NCI-H526 treated with DMSO at 0.1 percent for 48 hours (cell line): ENCODE measurements at places on chromosomes 7 and 10.

GRCh38 chr10:120607710-120608703, 151.0 kb downstream of the PLPP4 start:
- no peak for DNase-seq

- DNase-seq: no peak
Observed at GRCh38 chr10:22598478-22598877, 115.9 kb downstream of the PIP4K2A start.

- no peak for DNase-seq
Observed at GRCh38 chr10:42594246-42594650, 44.1 kb downstream of the ZNF33B start.

GRCh38 chr7:108836256-108836655, 266.6 kb downstream of the DNAJB9 start:
- DNase-seq: no peak

GRCh38 chr7:63114371-63114985, 884.2 kb upstream of the ZNF722 start:
- no peak for DNase-seq

GRCh38 chr10:119365773-119366599, 158.6 kb downstream of the GRK5 start:
- no peak for DNase-seq

GRCh38 chr7:55127135-55127551, 108.3 kb downstream of the EGFR start:
- no peak for DNase-seq

- peak; percentile 76 for DNase-seq
Observed at GRCh38 chr7:105268511-105269392, 120.0 kb downstream of the SRPK2 start.

DNA sequence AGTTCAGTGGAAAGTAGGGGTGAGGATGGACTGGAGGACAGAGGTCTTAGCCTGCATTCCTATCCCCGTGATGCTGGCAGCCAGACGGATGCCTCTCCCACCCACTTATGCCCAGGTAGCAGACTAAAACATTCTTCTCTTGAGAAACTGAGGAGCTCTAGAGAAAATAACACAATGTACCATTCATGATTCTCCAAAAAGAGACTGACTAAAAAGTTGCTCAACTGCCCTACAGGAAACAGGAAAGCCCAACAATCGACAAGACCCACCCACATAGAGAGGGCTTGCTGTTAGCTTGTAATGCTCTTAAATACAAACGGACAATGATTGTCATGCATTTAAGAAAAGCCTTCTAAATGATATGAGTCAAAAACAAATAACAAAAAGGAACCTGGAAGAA, 33.2 kb upstream of the PDE1C start:
- DNase-seq: no peak

- DNase-seq: no peak
Observed at GRCh38 chr10:74888962-74889661, 62.7 kb downstream of the KAT6B start.

DNA sequence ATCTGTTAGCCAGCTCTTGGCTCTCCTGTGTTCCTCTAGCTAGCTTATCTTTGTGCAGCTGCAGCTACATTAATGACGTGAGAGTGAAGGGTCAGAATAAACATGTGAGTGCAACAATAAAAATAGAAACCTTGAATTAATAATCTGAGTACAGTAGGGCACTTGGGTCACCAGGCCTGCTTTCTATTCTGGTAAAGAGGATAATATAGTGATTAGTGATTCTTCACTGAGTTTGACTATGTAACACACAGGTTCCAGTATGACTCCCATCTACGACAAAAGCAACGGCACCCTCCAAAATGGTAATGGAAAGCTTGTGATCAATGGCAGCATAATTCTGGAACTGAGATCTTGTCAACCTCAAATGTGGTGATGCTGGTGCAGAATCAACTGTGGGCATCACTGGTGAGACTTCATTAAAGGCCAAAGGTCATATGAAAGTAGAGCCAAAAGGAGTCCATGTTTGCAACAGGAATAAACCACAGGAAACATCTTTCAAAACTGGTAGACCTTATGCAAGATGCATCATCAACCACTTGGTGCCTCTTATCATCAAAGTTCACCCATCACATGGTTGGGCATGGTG, 77.6 kb downstream of the NRBF2 start:
- no peak for DNase-seq

- DNase-seq: no peak
Observed at GRCh38 chr10:68303849-68304412, 27.9 kb upstream of the HNRNPH3 start.

DNA sequence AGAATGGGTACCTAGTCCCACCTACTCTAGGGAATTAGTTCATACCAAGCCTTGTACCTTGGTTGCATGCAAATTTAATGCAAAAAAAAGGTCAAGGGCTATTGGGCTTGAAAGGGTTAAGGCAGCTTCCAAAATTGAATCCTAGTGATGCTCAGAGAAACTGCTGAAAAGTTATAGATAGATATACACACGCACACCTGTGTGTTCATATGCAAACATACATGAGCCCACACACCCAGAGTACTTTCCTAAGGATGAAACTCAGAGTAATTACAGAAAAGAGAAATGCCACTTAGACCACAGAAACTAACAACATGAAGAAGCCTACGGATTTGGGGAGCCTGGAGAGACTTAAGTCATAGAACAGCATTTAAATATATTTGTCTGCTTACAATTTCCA, 1.5 kb downstream of the SLC25A13 start:
- peak; percentile 99 for DNase-seq

DNA sequence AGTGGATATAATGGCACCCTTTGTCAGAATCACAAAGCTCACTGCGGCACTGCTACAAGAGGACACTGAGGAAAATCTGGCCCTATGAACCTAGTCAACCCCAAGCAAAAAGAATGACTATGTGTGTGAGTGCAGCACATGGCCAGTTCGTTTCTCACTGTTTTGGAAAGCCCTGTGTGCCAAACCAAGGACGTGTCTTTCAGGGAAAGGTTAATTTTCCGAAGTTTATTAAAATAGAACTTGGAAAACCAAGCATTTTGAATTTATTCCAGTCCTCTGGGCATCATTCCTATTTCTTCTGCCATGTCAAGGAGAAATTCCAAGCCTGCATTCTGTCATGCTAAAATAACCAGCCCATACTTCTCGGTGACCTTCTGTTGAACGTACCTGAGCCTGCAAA, 471.8 kb downstream of the PLXDC2 start:
- no peak for DNase-seq

DNA sequence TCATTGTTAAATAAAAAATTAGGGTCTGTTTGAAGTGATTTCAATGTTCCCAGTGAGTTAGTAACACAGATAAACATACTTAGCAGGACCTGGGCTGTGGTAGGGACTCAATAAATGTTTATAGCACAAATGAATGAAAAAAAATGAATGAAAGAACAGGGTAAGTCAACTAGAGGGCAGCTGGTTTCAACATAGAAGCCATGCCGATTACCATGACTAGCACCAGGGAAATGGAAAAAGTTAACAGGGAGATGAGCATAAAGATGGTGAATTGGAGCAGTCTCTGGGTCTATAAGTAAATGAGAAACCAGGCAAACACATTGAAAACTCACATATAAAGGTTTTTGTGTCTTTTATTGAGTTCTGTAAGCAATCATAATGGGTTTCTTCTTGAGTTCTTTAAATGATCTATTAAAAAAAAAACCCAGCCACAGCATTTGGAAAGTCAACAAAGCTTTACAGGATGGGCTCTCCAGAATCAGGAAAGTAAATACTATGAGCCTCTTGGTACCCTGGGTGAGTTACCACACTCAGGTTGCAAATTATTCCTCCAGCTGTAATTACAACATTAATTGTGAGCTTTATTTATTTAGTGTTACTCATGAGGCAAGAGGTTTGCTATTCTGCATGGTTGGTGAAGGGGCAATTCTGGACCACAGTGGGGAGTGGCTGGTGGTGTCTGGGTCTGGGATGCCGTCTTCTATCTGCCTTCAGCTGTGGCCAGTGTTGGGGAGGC, 46.1 kb upstream of the MTPN start:
- peak; percentile 10 for DNase-seq

- no peak for DNase-seq
Observed at GRCh38 chr10:92590623-92591549, 2.0 kb upstream of the KIF11 start.

DNA sequence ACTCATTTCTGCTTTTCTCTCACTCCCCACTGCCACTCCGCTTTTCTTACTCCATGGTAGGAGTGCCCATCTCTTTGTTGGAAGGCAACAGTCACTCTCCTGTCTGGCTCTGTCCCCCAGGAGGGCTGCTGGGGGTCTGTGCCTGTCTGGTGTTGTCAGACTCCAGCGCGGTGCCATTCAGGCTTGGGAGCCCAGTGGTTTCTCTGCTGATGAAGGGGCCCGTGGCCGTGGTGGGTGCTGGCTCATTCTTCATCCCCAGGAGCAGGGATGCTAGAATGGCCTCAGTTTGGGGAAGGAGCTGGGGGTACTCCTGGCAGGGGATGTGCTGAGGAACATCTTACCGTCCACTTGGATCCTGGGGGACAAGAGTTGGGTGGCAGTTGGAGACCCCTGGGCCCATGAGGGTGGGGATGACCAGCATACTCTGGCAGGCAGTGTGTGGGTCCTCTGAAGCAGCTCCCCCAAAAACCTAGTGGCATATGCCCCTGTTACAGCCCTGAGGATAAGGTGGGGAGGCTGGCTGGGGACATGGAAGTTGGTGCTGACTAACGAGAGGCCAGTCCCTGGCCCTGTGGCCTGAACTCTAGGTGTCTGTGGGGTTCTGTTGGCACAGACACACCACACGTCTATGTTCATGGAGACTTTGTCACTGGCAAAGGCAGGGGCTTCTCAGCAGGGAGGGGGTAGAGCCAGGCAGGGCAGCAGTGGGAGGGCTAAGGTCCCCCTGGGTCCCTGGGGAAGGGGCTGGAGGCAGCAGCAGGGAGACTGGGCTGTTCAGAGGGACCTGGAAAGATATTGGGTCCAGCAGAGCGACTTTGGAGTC, 102.8 kb upstream of the RET start:
- DNase-seq: no peak

DNA sequence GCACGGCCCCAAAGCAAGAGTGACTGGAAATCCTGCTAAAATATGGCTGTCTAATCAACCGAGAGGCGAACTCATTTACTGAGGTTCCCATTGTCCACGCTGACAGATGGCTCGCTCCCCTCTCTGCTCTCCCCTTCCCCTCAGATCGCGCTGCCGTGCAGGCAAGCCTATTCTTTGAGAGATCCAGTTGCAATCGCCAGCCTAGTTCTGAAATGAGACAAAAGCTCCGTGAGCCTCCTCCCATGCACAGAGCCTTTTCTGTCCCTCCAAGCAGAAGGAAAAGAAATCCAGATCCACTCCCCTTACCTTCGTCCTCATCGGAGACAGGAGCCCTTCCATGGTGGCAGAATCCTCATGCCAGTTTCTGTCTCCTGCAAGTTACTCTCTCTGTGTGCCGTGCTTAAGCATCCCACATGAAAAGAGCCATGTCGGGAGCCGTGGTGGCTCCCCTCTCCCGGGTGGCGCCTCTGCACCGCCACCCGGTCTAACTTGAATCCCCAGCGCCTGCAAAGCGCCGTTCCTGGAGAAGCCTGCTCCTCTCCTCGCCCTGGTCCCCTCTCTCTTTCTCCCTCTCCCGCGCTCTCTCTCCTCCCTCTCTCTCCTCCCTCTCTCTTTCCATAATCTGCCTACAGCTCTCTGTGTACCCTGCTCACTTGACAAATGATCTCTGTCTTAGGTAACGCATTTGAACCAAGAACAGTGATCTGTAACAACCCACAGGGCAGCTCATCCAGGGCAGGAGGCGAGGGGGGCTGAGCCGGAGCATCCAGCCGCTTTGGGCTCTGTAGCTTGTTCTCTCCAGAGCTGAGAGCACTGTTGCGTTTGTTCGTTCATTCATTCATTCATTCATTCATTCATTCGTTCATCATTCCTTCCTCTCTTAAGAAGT, 156.8 kb downstream of the FRMD4A start:
- DNase-seq: peak; percentile 60

DNA sequence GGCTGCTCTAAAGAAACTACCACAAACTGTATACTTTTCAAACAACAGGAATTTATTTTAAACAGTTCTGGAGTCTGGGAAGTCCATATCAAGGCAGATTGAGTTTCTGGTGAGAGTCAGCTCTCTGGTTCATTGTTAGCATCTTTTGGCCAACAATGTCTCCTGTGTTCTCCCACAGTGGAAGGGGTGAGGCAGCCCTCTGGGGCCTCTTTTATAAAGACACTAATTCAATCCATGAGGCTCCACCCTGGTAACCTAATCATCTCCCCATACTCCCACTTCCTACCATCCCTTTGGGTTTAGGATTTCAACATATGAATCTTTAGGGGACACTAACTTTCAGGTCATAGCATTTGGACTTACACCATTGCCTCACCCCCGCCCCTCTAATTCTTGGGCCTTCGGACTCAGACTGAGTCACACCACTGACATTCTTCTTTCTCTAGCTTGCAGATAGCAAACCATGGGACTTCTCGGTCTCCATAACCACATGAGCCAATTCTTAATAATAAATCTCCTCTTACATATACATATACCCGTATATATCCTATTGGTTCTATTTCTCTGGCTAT, 64.3 kb upstream of the ANTXRL start:
- DNase-seq: no peak

GRCh38 chr10:97755718-97756117, 16.1 kb downstream of the SFRP5 start:
- no peak for DNase-seq

DNA sequence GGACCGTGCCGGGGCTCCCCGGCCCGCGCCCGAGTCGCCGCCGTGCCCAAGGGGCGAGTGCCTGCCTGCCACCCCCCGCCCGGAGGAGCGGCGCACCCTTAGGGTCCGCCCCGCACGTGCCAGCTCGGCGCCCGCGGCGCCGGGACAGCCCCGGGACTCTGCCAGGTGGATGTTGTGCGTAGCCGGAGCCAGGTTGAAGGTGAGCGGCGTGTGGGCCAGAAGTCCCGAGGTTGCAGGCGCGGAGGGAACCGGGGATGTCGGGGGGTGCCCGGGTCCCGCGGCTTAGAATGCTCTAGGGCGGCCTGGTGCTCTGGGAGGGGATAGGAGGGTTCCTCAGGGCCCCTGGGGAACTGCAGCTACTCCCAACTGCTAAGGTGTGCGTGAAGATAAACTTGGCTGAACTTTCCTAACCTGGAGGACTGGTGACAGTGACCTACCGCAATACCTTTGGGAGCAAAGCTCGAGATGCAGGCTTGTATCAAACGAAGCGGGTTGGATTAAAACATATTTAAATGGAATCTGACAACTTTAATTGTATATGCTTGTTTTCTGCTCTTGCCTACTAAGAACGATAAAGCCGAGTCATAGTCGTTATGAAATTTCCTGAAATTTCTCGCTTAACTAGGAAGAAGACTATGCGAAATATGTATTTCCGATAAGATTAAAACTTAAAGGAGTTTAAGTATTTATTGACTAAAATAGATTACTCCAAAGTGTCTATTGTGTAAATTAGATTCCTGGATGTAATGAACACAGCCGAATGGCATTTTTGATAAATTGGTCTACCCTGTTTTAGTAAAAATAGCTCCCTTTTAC, at the start of gene CUX1:
Gene CUX1, plus strand, starts transcription at position 156 of the 816 bp plus-strand sequence. Its CDS starts 14 bp downstream, at position 170.
- peak; percentile 59 for DNase-seq
